Hepatic stellate cell (primary cell): ENCODE measurements at places on chromosomes 2 and 18.

DNA sequence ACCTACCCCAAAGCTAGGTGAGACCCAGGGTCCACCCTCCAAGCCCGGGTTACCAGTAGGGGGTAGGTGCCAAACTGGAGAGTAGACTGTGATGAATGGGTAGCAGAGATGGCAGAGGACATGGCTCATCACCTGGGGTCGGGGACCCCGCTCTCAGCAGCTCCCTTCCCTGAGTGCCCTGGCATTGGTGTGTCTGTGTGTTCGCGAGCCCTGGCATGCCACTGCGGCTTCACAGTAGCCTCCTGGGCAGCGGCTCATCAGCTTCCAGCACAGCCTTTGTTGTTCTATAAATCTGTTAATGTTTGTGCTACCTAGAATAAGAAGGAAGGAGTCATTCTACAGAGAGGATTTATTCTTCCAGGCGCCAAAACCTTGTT lies 62.6 kb upstream of the ALPP start:
- no peak for DNase-seq

- no peak for DNase-seq
These were observed 131.0 kb downstream of the DPP4 start for GRCh38 chr2:161943011-161943410.

DNA sequence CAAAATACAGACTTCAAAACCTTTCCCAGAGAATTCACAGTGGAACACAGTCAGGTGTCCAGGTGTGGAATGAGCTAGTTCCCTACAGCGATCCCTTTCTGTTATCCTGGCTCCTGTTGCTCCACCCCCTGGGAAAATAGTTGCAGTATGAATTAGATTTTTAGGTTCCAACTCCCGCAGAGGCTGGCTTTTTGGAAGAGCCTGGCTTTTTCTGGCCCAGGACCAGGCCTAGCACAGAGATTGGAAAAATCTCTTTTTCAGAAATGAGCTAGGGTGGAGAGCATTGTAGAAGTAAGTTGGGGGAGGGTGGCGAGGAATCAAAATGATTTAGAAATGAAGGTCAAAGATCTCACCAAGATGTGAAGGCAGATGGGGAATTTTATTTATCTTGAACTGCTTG lies 27.1 kb downstream of the COL5A2 start:
- no peak for DNase-seq

DNA sequence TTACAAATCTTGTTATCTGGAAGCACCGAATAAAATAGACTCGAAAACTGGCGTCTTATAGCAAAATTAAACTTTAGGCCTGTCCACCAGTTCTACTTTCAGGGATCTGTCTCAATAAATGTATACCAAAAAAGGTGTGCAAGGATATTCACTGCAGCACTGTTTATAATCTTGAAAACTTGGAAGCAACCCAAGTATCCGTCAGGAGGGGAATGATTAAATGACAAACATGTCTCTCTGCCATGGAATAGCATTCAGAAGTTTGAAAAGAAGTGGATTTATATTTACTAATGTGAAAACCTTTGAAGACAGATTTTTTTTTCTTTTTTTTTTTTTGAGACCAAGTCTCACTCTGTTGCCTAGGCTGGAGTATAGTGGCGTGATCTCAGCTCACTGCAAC lies 32.3 kb upstream of the SATB2 start:
- DNase-seq = no peak

- no peak for DNase-seq
These were observed 62.8 kb downstream of the ABCB11 start for GRCh38 chr2:168968342-168968741.

GRCh38 chr2:237904831-237905599 lies 45.6 kb downstream of the RAMP1 start:
- DNase-seq = peak; percentile 91

DNA sequence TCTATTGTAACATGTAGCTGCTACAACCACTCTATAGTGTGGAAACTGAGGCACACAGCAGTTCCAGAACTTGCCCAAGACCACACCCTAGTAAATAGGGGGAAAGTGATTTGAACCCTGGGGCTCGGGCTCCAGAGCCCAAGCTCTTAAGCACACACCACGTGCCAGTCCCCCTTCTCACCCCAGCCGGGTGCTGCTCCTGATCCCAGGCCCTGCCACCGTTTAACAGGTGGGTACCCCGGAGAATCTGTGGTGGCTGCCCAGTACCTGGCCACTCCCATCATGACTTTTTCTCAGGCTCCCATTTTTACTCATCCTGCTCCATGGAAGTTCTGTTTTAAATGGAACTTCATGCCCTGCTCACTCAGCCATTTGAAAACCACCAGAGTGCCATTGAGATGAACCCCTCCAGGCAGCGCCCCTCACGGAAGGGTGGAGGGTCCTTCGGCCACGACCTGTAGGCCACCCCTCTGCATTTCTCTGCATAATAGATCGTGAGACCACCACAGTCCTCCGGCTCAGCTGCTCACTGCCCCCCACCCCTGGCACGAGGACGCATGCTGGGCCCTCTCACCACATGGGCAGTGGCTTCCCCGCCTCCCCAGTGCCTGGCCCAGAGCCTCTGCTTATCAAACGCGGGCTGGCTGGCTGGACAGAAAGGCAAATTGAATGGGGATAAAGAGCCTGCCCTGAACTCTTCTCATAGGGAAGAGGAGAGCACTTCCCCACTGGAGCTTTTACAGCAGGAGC lies 42.1 kb downstream of the TMEM37 start:
- DNase-seq = no peak

- DNase-seq = peak; percentile 53
These were observed 10.5 kb downstream of the VIT start for GRCh38 chr2:36707050-36707449.

DNA sequence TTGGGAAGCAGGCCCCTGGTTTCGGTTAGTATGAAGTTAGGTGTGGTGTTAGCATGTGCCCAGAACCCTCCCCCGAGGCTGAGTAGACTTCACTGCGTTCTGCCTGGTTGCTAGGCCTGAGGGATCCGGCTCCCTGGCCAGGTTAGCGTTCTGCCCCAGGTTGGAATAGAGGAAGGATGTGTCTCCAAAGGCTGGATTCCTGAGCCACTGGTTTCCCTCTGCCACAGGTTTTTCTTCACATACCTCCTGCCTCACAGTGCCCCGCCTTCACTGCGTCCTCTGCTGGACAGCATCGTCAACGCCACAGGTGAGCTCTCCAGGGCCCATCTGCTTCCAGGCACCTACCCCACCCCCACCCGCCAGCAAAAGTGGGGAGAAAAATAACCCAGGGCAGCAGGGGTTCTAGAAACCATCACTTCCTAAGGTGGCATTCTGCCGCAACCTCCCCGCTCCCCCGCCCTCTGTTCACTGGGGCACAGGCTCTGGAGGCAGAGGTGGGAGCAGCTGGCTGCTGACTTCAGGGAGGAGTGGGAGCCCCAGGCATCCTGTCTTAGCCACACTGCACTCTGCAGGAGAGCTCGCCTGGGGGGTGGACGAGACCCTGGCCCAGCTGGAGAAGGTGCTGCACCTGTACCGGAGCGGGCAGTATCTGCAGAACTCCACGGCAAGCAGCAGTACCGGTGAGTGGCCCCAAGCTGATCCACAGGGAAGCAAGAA lies 7.1 kb downstream of the PKDCC start:
- no peak for DNase-seq

DNA sequence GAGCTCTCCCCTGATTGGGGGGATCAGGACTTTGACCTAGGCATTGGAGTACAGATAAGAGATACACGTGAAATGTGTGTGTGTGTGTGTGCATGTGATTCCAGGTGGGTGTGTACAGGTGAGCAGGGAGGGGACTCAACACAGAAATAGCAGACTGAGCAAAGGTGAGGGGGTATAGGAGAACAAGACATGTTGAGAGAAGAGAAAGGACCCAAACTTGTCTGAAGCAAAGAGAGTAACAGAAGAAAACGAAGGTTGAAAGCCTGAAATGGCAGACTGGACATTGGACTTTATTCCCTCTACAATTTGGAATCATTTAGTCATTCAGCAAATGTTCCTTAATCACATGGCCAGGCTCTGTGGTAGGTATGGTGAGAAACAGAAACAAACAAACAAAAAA lies 23.3 kb downstream of the MRO start:
- no peak for DNase-seq

GRCh38 chr2:191318729-191319078 lies 73.5 kb downstream of the MYO1B start:
- no peak for DNase-seq

GRCh38 chr2:22691666-22692065 lies 693.3 kb upstream of the KLHL29 start:
- DNase-seq = no peak

DNA sequence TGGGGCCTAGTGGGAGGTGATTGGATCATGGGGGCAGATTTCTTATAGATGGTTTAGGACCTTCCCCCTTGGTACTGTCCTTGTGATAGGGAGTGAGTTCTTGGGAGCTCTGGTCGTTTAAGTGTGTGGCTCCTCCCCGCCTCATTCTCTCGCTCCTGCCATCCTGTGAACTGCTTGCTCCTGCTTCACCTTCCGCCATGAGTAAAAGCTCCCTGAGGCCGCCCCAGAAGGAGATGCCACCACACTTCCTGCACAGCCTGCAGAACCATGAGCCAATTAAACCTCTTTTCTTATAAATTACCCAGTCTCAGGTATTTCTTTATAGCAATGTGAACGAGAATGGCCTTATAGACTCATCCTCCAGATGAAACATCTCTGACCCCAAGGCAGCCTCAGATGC lies 101.5 kb downstream of the KCNF1 start:
- DNase-seq = no peak

DNA sequence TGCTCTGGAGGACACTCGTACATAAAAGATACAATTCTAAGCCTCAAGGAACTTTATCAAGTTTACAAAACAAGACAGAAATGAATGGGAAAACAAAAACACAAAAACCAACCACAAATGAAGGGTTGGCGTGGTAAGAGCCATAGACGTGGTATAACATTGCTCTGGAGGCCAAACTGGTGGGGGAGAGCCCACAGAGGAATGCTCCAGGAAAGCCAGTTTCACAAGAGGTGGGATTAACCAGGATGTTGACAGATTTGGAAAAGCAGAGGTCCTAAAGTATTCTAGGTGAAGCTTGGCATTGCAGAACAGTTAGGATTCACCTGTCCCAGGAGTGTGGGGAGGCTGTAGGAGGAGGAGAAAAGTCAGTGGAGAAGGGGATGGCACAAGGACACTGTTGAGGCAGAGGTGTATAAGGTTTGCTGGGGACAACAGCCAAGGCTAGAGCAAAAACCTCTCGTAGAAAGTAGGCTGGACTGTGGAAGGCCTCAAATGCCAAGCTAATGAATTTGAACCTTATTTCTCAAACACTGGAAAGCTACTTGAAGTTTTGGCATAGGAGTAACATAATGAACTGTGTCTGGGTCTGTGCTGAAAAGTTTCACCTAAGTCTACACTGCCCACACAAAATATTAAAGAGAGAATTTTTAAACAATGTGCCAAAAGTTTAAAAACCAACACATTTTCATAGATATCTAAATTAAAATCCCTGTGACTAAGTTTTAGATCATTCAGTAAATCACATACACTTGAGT lies 135.1 kb downstream of the THADA start:
- DNase-seq = no peak

- DNase-seq = peak; percentile 95
These were observed 100.7 kb upstream of the MCFD2 start for GRCh38 chr2:47016172-47016913.

DNA sequence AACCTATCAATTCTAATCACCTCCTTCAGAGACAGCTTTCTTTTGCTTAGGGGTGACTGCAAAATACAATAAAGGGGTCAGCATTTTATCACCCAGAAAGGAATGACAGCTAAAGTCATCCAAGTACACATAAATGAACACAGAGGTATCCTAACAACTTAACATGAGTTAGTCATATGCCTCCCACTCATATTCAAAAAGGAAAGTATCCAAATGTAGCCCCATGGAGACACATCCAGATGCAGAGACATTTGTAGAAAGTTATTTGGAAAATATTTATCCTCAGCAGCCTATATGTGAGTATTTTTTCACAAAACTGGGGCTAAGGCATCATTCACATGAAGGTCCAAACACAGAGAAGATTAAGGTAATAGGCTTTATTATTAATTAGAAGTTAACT lies 1579.7 kb upstream of the SLC39A10 start:
- no peak for DNase-seq

DNA sequence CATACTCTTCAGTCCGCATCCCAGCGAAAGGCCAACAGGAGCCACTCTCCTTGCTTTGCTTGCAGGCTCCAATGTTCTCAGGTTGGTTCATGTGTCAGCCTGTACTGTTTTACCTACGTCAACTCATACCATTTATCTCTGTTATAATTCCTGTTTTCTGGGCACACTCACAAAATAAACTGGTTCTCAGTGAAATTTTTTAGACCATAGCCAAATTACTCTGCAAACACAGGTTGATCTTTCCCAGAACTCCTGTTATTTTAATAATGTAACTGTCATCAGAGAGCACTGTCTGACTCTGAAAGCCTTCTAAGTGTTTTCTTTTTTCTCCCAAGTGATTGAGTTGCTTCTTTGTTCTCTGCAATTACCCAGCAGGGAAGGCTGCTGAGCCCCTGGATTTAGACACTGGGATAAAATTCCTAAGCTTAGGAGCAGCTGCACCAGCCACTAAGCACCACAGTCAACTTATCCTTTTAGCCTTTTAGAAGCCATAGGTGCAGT lies 111.6 kb upstream of the PIEZO2 start:
- DNase-seq = no peak

- no peak for DNase-seq
These were observed 240.2 kb downstream of the ALPK2 start for GRCh38 chr18:58388736-58389135.

- DNase-seq = no peak
These were observed 63.3 kb downstream of the RTP5 start for GRCh38 chr2:241932899-241933178.

DNA sequence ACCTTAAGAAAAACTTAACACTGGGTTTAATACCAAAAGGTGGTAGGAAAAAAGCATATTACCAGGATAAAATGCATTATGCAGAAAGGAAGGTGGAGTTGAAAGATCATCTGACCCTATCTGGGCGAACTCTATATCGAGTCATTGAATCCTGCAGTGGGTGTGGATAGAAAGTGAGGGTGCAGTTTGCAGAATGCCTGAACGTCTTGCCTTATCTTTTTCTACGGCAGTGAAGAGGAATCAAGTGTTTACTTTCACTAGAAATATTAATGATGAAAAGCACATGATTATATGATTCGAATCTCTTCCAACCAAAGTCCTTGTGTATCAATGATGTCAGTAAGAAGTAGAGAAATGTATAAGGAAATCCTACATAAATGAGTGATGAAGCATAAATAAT lies 4.3 kb upstream of the CAVIN2 start:
- DNase-seq = no peak

- DNase-seq = no peak
These were observed 54.9 kb downstream of the XRCC5 start for GRCh38 chr2:216164087-216164486.
